ENCODE measurements at places on chromosomes 3 and 15.

GRCh38 chr3:50121072-50122032 lies 32.6 kb downstream of the RBM5 start:
- DNase-seq = peak; percentile 81

DNA sequence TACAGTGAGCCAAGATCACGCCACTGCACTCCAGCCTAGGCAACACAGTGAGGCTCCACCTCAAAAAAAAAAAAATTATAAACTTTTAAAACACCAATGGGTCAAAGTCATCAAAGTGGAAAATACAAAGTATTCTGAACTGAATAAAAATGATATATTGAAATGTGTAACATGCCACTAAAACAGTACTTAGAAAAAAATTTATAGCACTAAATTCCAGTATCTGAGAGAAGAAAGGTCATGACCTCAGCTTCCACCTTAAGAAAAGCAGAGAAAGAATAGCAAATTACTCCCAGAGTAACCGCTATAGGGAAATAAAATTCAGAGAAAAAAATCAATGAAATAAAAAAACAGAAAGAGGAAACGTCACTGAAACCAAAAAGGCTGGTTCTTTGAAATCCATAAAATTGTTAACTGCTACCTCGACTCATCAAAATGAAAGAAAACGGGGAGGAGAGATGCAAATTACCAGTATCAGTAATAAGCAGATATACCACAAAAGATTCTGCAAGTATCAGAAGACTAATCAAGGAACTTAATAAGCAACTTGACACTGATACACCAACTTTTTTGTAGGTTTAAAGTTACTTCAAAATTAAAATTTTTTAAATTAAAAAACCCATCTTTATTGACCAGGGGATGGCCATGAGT lies 20.8 kb downstream of the ATP13A3 start:
- DNase-seq = no peak

DNA sequence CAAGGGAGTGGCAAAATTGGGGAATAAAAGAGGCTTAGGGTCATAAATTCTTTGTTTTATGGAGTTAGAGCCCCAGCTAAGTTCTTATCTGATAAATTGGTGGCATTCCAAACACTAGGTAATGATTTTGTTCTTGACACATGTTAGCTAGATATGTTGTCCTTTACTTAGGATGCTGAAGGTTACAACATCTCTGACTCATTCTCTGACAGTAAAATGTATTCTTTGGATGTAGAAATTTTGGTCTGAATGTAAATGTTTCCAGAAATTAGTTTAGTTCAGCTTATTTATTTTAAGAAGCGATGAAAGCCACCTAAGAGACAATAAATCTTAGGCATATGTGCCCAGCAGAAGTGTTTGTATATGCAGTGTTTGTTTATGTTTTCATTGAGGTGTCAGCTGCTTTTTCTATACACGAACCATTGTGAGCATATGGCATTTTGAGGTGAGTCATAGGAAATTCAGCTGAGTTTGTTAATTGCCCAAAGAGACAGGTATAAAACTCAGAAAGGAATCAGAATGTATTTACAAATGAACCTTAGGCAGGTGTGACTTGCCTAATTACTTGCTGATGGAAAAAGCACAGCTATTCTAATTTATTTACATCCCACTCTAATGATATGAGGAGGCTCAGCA lies 247.7 kb downstream of the AGBL1 start:
- no peak for DNase-seq

DNA sequence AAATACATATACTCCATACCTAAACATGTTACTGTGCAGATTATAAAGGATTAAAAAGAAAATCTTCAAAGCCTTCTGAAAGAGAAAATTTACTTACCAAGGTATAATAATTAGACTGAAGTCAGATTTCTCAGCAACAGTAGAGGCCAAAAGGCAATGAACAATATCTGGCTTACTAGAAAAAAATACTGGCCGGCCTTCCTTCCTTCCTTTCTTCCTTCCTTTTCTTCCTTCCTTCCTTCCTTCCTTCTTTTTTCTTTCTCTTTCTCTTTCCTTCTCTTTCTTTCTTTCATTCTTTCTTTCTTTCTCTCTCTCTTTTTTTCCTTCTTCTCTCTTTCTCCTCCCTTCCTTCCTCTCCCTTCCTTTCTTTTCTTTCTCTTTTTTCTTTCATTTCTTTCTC lies 209.6 kb downstream of the KCNH8 start:
- DNase-seq = no peak

GRCh38 chr3:158105119-158105709 lies 1.0 kb downstream of the SHOX2 start:
- DNase-seq = no peak

- no peak for DNase-seq
Observed at GRCh38 chr3:154775821-154776548, 304.1 kb upstream of the MME start.

GRCh38 chr15:88476635-88477060 lies 9.1 kb downstream of the MRPS11 start:
- no peak for DNase-seq

DNA sequence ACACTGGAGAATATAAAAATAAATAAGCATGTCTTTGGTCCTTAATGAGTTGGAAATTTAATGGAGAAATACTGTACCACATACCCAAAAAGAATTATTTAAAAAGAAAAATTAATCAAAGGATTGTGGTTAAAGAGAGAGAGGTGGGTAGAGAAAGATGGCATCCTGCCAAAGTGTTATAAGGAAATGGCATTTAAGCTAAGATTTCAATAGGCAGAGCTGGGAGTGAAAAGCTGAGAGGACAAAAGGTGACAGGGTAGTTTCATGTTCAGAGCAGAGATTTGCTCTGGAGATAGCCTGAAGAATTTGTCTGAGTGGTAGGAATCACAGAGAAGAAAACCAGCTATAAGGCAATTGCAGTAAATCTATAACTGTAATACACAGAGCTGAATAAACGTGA lies 181.0 kb downstream of the SI start:
- no peak for DNase-seq

- DNase-seq = no peak
Observed at GRCh38 chr15:40048926-40049475, 10.0 kb upstream of the SRP14 start.

DNA sequence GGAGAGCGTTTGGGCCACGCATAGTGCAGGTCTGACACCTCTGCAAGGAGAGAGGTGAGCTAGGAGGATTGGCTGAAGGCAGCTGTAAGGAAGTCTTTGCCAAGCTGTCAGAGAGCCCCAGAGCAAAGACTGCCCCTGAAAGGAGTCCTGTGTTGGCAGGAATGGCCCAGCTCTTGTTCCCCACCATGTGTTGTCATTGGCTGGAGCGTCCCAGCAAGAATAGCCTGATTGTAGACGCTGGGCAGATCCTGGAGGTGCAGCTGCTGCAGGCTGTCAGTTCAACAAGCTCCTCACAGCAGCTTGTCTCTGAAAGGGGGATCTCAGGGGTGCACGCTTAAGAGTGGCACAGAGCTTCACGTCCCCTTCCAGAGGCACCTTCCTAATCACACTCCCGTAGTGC lies 237.6 kb downstream of the FEZF2 start:
- DNase-seq = no peak

GRCh38 chr3:98772022-98772421 lies 8.9 kb downstream of the ST3GAL6 start:
- no peak for DNase-seq

DNA sequence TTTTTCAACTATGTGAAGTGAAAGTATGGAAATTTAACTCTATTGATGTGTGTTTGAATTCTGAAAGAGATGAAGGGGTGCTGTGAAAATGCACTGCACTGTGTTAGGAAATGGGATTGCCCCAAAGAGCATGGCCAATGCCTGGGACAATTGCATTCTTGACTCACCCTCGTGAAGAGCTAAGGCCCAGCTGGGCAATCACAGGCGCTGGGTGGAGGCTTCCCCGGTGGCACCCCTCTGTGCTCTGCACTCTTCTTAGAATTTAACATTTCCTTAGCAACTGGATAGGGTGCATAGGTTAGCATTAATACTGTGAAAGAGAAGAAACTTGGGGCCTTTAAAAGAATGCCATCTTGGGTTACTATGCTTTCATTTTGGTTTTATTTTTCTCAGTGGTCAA lies 179.9 kb upstream of the GOLIM4 start:
- DNase-seq = no peak

- no peak for DNase-seq
Observed at GRCh38 chr3:124831628-124832199, 55.5 kb downstream of the ITGB5 start.

DNA sequence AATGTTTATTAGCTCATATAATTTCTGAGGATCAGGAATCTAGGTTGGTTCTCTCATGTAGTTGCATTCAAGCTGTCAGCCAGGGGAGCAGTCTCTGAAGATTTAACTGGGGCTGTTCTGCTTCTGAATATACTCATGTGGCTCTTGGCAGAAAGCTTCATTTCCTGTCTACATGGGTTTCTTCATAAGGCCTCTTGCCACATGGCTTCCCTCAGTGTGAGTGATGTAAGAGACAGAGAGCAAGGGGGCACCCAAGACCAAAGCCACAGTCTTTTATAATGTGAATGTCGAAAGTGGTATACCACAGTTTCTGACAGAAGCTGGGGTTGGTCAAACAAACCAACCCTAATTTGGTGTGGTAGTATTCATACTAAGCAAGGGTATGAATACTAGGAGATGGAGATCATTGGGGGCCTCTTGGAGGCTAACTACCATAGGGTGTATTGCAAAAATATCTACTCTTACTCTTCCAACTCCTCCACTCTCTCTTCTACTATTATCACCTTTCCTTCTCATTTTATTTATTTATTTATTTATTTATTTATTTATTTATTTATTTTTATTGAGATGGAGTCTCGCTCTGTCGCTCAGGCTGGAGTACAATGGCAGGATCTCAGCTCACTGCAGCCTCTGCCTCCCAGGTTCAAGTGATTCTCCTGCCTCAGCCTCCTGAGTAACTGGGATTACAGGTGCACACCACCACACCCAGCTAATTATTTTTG lies 123.8 kb downstream of the B3GALNT1 start:
- no peak for DNase-seq

DNA sequence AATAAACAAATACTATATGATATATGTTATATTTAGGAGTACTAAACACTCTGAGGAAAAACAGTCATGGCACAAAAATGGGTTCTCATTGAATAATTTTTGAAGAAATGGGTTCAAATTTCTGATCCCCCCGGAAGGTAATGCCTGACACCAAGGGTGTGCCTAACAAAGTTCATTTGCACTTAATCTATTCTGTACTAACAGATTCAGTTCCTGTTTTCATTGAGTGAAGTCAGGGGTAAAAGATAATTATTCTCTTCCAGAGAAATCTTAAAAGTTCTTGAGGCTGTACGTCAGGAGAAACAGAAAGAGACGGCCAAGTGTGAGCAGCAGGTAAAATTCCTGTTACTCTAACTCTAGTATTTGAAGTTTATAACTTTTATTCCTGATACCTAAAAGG lies 34.5 kb upstream of the TMEM42 start:
- DNase-seq = no peak

DNA sequence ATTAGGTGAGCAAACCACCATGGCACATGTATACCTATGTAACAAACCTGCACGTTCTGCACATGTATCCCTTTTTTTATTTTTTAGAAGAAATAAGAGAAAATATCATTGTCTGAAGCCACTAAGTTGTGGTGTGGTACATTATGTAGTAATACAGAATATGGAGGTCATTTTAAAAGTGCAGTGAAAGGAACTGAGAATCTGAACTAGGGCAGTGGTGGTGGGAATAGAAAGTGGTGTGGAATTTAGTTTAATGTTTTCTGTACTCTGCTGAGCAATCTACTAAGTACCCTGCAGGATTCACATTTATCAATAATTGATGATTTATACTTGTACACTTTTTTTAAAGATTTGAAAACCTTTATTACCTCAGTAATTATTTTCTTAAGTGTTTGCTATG lies 283.5 kb downstream of the CHL1 start:
- no peak for DNase-seq

- DNase-seq = no peak
Observed at GRCh38 chr3:129038121-129038855, 22.3 kb upstream of the GP9 start.

- DNase-seq = no peak
Observed at GRCh38 chr3:105938806-105939205, 70.0 kb upstream of the CBLB start.

DNA sequence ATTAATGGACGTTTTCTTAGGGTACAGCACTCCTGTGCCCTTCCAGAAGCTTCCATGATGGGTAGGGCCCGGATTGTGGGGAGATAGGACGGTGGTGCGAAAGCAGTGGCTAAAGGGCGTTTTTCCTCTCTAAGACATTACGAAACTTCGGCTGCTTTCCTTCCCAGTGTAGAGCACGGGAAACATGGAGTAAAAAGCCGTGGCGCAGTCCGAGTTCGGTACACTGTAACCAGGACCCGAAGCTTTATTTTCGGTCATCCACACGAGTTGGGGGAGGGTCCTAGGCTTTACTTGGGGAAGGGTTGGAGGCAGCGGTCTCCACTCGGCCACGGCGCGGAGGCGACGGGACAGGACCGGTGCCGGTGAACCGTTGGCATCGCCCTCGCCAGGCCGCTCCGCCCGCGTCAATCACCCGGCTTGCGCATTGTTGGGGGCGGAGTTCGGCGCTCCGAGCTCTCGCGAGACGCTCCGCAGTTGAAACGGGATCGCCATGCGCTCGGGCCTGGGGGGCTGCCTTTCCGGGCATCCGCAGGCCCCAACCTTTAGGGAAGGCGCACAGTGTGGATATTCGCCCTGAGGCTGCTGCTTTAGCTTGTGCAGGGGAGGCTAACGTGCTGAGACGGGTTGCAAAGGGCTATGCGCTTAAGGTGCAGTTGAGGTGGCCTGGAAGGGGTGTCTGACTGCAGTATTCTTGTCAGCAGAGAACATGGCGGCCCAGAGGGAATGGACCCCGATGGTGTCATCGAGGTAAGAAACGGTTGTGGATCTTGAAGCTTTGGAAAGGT lies 546 bp downstream of the EIF4A2 start:
- DNase-seq = peak; percentile 58

DNA sequence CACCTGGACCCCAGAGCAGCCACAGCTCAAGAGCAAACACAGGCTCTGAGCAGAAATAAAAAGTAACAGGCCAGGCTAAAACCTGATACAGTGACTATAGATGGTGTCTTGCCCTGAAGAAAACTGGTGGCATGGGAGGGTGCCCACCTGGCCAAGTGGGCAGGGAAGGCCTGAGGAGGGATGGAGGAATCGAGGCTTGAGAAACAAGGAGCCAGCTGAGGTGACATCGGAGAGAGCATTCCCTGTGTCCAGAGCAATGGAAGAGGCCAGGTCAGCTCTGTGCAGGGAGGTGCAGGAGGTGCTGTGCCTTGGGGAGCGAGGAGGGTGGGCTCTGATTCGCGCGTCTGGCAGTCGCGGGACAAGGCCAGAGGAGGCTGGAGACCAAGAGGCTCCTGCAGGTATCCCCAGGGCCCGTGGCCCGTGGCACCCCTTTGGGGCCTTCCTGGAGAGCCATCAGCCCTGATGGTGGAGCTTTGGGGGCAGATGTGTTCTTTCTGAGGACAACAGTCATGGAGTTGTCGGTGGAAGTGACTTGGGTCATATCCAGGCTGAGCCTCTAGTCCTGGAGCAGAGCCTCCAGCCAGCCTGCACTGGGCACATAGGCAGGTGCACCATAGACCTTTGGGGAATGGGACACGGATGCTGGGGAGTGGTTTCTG lies 56.1 kb downstream of the PLXNA1 start:
- DNase-seq = no peak

DNA sequence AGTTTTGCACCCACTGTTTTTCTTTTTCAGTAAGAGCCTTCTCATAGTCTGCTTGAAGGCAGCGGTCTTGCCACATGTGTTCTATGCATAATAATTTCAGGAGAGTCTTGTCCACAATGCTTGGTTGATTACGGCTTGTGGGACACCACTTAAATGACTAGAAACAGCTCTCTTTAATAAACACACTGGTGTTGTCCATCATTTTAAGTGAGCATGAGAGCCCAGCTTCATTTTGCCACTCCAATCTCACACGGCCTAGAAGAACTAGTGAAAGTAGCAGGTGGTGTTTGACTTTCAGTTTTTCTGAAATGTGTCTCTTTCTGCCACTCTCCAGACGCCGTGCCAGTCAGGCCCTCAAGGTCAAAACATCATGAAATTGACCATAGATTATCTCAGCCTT lies 292.1 kb downstream of the LPP start:
- DNase-seq = no peak
